ENCODE measurements at places on chromosomes 5 and 9.

GRCh38 chr9:111799915-111800526 lies 5.3 kb upstream of the SHOC1 start:
- DNase-seq = no peak

GRCh38 chr9:68747043-68747533 lies 42.0 kb downstream of the PIP5K1B start:
- no peak for DNase-seq

DNA sequence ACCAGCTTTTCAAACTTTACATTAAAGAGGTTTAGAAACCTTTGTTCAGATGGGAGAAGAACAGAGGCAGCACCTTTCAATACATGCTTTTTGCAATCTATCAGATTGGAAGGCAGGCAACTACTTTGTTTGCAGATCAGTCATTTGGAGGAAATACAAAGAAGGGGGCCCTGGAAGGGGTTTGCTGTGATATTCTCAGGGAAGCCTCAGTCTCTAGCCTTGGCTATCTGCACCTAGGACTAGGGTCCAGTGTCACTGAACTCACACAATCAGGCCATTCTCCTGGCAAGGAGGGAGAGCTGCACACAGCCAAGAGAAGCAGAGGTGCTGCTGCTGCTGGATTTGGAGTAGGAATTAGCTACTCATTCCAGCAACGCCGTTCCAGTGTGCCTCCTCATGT lies 79.5 kb downstream of the CRB2 start:
- DNase-seq = no peak

GRCh38 chr5:178490935-178491652 lies 99.1 kb downstream of the COL23A1 start:
- no peak for DNase-seq

DNA sequence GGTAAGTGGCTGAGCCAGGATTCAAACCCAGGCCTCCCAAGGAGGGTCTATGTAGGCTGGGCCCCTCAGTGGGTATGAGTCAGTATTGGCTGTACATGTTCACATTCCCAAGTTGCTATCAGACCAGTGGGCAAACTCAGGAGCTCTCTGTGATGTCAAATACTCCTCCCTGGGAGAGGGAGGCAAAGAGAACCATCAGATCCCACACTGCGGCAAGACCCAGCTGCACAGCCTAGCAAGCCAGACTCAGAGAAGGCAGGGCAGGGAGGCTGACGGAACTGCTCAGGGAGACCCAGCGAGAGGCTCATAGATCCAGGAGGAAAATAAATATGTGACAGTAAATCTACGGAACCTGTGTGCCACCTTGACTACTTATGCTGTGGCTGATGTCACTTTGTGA lies 42.6 kb upstream of the SAP30L start:
- peak; percentile 28 for DNase-seq

GRCh38 chr5:105392710-105393149 lies 1830.1 kb upstream of the NUDT12 start:
- DNase-seq = no peak

- DNase-seq = peak; percentile 27
Measured at GRCh38 chr5:55577353-55578060, 42.7 kb upstream of the PLPP1 start.

DNA sequence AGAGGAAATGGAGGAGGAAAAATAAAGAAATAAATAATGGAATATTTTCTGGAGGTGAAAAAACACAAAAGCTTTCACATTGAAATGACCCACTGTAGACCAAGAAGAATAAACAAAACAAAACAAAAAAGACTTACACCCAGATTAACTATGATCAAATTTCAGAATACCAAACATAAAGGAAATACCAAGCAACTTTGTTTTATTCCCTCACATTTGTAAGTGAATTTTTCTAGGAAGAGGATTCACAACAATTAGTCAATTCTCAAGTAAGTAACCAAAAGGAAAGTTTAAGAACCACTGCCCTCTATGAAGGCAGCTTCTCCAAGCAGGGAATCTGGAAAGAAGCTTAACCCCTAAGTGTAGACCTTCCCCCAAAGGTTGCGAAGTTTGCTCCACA lies 29.6 kb upstream of the B4GALT1 start:
- DNase-seq = no peak

GRCh38 chr9:93590609-93591234 lies 14.3 kb downstream of the PHF2 start:
- no peak for DNase-seq

DNA sequence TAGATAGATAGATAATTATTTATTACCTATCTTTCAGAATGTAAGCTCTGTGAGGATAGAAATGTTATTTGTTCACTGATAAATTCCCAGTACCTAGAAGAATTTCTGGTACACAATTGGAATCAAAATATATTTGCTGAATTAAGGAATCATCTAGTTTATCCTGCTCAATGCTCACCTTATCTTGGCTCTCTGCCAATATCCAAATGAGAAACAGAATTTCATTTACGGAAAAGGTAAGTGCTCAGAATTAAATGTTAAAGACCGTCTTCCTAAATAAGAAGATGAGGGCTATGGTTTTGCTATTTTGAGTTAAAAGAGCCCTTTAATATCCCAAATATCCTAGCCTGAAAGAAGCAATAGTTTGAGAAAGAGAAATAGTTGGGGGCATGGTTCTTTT lies 232.1 kb upstream of the PDE4D start:
- no peak for DNase-seq

DNA sequence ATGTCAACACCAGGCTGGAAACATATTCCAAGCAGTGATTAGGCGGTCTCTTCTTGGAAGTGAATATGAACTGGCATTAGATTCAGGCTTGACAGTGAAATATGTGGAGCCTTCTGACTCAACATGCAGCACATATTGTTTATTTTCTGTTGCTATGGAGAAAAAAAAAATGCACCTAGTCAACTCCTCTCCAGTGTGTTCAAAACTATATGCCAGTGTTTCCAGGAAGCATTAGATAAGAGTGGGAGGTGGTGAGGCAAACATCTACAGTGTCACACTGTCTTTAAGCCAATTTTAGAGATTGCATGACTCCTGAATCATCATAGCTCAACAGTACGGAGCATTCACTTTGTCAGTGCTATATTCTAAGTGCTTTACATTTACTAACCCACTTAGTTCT lies 117.9 kb downstream of the HCN1 start:
- DNase-seq = no peak

GRCh38 chr5:35374584-35374983 lies 144.3 kb upstream of the PRLR start:
- DNase-seq = no peak

DNA sequence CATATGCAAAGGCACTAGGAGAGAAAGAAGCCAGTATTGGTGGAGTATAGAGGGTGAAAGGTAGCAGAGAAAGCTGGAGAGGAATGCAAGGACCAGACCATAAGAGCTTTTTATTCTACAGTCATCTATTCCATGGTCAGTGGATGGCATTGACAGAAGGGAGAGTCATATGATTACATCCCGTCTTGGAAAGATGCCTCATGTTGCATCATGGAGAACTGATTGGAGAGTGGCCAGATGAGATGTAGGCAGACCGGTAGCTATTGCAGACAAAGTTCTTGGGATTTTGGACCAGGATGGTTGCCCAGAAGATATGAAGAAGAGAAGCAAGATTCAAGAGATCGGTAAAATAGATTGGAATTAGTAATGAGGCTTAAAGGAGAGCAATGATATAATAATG lies 260.7 kb downstream of the CHSY3 start:
- DNase-seq = peak; percentile 48

GRCh38 chr5:5221724-5222123 lies 81.6 kb downstream of the ADAMTS16 start:
- peak; percentile 46 for DNase-seq
